T-helper 17 cell (primary cell): ENCODE measurements at places on chromosomes 16 and 17. TPM values are rescaled to one million over a fixed set of nuclear protein-coding genes. Genes with fewer than 3 reads are reported as not detected.

GRCh38 chr17:63688396-63689020 lies 11.4 kb downstream of the LIMD2 start:
- DNase-seq = no peak

GRCh38 chr17:31525801-31526549 lies 134.5 kb downstream of the RAB11FIP4 start:
- no peak for DNase-seq

Gene DNASE1L2
- total RNA-seq = 0.42 TPM

DNA sequence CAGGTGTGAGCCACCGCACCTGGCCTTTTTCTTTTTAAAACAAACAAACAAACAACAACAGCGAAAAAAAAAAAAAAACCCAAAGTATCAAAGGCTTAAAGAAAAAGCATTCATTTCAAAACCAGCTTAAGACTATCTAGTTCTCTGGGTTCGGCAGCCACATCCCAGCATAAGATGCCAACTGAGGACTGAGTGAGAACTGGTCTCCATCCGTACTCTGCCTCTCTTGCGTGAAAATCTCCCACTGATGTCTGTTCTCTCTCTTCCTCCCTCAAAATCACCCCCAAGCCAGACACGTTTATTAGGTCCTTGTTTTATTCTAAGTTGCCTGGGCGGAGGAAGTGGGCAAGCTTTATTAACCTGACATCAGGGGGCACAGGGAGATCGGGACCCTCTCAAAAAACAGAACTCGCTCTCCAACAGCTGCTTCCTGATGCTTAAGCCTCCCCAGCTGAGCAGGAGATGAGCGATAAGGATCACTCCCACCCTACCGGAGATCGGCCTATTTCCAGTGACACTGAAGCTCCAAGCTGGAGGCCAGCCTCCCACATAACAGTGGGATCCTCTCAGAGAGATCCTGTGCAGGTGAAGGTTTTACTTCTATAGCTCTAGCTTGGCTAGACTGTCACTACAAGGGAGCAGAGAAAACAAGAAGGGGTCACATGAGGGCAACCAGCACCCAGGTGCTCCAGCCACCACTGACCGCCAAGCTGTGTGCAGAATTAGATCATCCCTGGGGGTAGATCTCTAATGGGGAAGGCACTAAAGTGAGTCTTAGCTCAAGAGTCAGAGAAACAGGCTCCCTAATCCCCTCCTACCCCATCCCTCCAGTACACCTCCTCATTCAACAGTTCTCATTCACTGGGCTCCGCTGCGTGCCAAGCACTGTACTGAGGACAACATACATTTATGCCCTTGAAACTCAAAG lies 13.6 kb downstream of the CDC42EP4 start:
- no peak for DNase-seq

DNA sequence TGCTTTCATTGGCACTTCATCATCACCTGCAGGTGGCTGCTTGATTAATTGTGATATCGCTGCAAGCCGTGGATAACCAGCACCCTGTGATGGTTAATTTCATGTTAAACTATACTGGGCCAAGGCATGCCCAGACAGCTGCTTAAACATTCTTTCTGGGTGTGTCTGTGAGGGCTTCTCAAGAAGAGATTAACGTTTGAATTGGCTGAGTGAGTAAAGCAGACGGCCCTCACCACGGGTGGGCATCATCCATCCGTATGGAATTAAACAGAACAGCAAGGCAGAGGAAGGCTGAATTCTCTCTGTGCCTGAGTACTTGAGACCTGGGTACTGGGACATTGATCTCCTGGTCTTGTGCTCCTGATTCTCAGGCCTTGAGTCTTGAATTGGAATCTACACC lies 7.1 kb upstream of the ZNF213 start:
- no peak for DNase-seq
